Uterus (tissue), 4 donors: ENCODE measurements at places on chromosomes 1 and 21. TPM values are rescaled to one million over a fixed set of nuclear protein-coding genes. Genes with fewer than 3 reads are reported as not detected.

DNA sequence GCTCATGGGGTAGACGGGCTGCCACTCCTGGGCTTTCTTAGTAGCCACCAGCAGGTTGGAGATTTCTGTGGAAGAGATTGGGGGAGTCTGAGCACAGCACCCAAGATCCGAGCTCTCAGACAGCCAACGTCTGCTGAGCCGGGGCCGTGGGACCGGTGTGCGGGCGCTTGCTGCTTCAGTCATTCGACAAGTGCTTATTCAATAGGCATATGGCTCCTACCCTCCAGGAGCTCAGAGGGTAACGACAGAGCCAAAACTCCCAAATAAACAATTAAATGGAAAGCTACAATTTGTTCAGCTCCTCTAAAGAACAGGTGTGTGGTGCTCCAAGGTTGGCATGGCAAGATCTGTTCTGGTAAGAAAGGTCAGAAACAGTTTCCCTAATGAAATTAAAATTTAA lies 106.0 kb downstream of the RAVER2 start:
- DNase-seq, result no peak

DNA sequence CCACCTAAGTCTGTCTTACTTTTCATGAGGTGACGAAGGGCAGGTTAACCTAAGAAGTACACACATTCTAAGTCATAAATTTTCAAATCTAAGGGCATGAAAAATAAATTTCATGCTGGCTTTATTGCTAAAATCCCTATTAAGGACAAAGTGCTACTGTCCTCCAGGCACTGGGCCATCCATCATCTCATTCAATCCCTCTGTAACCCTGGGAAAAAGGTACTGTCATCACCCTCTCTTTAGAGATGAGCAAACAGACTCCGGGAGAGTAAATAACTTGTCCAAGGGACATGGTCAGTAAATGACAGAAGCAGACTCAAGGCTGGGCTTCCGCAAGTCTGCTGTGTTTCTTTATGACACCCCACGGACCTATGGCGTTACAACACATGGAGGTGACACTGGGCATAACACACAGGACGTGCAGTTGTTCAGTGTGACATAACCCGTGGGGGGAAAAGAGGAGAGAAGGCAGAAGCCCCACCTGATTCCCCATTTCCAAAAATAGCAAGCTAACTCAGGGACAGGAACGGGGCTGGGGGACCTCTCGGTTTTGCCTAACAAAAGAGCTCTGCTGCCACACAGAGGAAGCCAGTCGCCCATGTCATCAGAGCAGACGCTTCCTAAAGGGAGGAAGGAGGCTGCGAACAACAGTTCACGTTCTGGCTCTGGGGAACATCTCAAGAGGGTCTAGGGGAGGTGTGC lies 12.5 kb upstream of the SRM start:
- no peak for DNase-seq

GRCh38 chr1:94971491-94971924 lies 44.6 kb upstream of the CNN3 start:
- DNase-seq, result no peak

DNA sequence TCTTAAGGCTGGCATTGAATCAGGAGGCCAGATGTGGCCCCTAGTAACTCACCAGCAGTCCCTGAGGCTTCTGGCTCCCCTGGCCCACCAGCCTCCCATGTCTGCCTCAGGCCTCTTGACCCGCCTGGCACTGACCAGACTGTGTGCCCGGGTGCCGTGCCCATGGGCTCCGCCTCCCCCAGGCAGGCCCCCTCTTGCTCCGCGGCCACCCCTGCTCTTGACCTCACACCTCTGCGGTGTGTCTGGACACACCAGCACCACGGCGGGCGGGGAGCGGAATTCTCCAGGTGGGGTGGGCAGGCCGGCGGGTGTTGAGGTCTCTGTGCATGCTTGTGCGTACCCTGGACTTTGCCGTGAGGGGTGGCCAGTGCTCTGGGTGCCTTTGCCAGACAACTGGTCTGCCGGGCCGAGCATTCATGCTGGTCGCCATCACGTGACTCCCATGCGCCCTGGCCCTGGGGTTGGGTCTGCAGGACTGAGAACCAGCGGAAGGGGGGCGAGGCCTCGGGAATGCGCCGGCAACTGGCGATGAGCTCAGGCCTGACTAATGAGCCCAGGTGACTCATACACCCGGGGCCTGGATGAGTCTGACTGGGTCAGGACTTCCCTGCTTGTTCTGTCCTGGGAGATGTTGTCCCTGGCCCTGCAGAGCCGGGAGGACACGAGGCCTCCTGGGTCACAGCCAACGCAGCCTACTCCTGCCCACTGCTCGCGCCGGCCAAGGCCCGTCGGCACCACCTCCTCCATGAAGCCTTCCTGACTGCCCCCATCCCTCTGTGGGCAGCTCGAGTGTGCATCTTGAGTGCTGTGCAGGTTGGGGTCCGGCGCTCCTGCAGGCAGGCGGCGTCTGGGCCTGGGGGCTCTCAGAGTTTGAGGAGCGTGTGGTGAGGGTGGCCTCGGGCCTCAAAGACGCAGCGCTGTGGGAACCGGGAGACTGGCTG lies 22.6 kb downstream of the COL18A1 start:
- peak; percentile 93 for DNase-seq

DNA sequence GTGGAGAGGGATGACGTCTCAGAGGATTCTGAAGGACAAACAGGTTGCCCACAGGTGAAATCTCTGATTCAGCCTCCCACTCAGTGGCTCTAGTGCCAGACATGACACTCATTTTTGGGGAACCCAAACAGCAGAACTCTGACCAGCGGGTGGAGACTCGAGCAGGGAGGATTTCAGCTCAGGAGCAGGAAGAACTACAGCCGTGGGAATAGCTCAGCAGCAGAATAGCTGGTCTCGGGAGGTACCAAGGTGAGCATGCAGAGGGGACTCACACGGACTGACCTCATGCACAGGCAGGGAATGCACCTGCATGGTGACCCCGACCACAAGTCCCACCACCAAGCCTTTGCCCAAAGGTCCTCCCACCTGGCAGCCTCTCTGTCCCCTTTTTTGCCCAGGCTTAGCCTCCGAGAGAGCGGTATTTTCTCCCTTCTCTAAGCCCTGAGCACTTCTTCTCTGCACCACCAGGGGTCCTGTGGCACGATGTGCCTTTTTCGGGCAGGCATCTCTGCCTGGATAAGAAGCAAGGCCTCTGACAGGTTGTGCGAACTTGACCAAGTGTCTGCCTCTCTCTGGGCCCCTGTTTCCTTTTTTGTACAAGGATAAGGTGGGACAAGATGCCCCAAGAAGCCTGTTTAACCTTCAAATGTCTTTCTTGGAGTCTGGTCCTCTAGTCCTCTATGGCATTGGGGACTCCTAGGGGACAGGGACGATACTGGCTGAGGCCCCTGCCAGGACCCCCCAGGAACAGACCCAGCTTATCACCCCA lies 8.8 kb upstream of the FGR start:
- no peak for DNase-seq

- no peak for DNase-seq
Measured at GRCh38 chr1:180805316-180805715, 107.4 kb upstream of the KIAA1614 start.

GRCh38 chr21:34065027-34065426 lies 8.4 kb upstream of the MRPS6 start:
- DNase-seq, result no peak

DNA sequence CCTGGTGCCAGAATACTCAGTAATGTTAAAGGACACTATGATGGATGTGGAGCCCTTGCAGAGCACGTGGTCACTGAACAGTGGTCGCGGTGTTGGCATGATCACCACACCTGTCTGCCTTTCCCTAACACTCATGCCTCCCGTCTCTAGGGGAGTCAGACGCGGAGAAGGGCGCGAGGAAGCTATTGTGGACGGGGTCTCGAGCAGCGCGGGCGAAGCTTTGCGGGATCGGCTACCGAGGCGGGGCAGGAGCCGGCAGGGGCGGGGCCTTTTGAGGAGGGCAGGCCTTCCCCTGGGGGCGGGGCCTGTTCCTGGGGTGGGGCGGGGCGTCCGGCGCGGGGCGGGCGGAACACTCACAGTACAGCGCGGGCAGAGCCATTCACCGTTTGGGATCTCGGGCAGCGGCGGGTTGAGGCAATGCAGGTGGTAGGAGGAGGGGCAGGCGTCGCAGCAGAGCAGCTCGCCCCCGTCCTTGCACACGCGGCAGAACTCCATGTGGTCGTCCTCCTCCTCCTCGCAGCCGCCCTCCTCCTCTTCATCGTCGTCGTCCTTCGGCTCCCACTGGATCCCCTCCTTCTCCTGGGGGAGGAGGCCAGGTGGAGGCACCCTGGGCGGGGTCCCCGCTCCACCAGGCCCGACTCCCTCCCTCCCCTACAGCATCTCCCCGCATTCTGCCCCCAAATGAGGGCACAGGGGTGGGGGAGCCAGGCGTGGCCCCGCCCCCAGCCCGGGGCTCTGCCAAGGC lies 31.5 kb downstream of the CHD5 start:
- no peak for DNase-seq

DNA sequence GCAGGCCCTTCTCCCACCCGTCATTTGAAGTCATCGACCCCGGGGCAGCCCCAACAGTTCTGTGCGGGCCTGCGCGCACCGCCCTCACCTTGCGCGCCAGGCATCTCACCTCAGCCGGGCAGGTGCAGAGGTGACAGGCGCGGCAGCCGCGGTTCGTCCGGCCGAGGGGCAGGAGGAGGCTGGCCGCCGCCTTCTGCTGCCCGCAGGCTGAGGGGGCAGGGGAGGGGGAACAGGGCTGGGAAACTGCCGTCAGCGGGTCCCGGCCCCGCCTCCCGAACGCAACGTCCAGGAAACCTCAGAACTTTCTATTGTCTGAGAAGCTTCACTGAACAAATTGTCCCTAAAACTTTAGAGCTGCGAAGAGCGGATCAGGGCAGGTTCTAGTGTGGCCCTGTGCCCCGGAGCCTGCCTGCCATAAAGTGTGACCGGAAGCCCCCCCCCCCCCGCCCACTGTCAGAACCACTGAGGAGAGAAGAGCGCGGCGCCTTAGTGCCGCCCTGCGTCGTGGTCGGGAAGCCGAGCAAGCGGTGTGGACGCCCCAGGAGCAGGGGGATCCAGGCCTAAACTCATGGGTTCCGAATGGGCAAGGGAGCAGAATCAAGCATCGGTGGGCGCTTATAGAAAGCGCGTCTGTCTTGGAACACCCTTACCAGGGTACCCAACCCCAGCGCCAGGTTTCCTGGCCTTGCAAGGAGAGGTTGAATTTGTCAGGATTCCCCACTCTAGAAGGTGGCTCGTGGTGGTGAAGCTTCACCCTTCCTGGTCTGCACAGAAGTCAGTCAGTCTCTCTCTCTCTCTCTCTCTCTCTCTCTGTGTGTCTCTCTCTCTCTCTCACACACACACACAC lies 13.3 kb upstream of the TBX15 start:
- DNase-seq, result no peak

DNA sequence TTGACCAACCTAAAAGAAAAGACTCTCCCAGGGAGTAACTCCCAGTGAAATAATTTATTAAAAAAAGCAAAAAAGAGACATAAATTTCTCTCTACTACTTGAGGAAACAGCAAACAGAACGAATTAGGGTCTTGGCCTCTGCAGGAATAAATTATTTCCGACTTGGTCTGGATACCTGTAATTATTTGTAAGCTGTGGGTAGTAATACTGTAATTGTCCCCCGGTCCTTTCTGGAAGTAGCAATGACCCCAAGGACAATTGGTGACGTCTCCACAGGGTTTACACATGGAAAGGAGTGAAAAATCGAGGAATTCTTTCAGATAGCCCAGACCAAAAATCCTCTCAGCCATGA lies 3.7 kb upstream of the SIM2 start:
- DNase-seq, result no peak

- DNase-seq, result no peak
Measured at GRCh38 chr21:25565272-25566211, 41.7 kb downstream of the MRPL39 start.

DNA sequence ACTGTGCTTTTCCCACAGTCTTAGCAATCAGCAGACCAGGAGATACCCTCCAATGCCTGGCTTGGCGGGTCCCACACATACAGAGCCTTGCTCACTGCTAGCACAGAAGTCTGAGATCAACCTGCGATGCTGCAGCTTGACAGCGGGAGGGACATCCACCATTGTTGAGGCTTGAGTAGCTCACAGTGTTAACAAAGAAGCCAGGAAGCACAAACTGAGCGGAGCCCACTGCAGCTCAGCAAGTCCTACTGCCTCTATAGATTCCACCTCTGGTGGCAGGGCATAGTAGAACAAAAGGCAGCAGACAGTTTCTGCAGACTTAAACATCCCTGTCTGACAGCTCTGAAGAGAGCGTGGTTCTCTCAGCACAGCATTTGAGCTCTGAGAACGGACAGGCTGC lies 33.4 kb downstream of the MNDA start:
- DNase-seq, result no peak

- DNase-seq, result no peak
Measured at GRCh38 chr1:150765296-150765976, at the start of gene CTSS. Gene CTSS (minus strand): TSS chr1:150765778. CDS start chr1:150764763, 1,015 bp downstream.

- peak; percentile 89 for DNase-seq
Measured at GRCh38 chr1:232767305-232768074, 37.7 kb upstream of the MAP10 start.

- no peak for DNase-seq
Measured at GRCh38 chr1:8669606-8670335, 147.7 kb downstream of the RERE start.

- DNase-seq, result peak; percentile 33
Measured at GRCh38 chr1:246647113-246647512, 77.1 kb upstream of the SCCPDH start.

GRCh38 chr1:94024104-94024792 lies 96.7 kb downstream of the ABCA4 start:
- no peak for DNase-seq

DNA sequence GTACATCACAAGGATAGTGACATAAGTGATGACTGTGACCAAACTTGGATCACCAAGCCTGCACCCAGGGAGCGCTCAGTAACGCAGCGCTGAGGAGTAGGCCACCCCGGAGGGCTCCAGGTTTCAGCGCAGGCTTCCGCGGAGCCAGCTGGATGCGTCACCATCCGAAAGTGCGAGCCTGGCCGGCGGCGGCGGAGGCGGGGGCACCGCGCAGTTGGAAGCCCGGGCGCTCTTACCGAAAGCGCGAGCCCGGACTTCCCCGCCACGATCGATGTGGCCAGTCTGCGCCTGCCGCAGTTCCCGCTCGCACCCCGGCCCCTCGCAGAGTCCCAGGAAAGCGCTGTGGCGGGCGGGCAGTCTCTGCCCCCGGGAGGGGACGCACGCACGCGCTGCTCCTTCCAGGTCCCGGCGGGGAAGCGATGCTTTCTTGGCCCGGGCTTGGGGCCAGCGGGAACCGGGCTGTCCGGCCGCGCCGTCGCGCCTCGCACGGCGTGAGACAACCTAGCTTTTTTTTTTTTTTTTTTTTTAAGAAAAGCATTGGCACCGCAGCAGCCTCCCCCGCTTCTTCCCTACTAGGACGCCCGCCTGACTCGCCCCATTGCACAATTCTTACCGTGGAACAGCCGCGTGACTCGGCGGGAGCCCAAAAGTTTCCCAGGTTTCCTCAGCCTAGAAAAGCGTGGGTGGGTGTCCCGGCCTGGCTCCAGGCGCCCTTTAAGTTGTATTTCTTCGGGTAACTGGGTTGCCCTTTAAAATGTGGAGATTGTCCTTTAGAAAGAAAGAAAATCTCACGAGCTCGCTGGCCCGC lies 36.4 kb upstream of the JAK1 start:
- peak; percentile 97 for DNase-seq

The SFN gene
- total RNA-seq, result not detected

The CDC20 gene
- total RNA-seq, result 20.3 TPM

The LCE1E gene
- not detected for total RNA-seq

The GNG12 gene
- total RNA-seq, result 122 TPM

The ICOSLG gene
- total RNA-seq, result 5.1 TPM

The PTBP2 gene
- 49.4 TPM for total RNA-seq

The MTX1 gene
- 9.7 TPM for total RNA-seq

The SHE gene
- total RNA-seq, result 18.5 TPM

The ACADM gene
- 174 TPM for total RNA-seq

The FCGR2B gene
- 2.6 TPM for total RNA-seq

The GREM2 gene
- total RNA-seq, result 0.26 TPM

The RUNX3 gene
- total RNA-seq, result 1.6 TPM
